CD4-positive, alpha-beta T cell treated with Interleukin-12 subunit alpha and Interleukin-12 subunit beta, for 1 hour (primary cell): ENCODE measurements at places on chromosomes 1 and 21.

- no peak for DNase-seq
These were observed 541.3 kb downstream of the OMA1 start for GRCh38 chr1:58005212-58005611.

DNA sequence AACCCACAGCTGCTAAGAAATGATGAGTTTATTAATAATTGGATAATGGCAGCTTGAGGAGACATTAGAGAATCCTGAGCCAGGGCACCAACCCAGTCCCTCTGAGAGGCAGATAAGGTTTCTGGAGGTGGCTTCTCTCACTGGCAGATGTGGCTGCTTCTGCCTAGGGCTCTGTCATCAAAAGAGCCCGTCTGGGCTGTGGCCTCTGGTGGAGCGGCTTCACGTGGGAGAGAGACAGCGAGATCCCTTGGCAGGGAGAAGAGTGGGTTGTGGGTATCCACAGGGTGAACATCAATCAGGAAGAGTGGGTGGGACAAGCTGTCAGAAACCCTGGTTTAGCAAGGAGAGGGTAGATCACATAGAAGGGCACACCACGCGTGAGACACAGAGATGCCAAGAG lies 30.0 kb downstream of the VWA5B1 start:
- no peak for DNase-seq

GRCh38 chr1:65175171-65176055 lies 27.4 kb downstream of the AK4 start:
- no peak for DNase-seq

DNA sequence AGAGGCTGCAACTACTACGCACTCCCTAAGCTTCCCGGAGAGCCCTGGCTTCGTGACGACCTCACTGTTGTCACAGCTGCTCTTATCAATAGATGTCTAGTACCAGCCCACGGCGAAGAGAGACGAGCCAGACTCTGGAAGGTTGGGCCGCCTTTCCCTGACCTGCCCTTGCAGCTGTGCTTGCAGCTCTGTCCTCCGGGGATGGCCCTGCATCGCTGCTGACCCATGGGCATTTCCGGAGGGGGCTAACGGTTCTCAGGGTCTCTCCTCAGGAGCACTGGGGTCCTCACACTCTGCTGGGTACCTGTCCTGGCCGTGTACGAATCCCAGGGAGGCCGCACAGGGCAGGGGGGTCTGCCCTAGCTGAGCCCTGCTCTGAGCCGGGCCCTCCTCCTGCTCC lies 93.8 kb upstream of the COL6A1 start:
- no peak for DNase-seq

DNA sequence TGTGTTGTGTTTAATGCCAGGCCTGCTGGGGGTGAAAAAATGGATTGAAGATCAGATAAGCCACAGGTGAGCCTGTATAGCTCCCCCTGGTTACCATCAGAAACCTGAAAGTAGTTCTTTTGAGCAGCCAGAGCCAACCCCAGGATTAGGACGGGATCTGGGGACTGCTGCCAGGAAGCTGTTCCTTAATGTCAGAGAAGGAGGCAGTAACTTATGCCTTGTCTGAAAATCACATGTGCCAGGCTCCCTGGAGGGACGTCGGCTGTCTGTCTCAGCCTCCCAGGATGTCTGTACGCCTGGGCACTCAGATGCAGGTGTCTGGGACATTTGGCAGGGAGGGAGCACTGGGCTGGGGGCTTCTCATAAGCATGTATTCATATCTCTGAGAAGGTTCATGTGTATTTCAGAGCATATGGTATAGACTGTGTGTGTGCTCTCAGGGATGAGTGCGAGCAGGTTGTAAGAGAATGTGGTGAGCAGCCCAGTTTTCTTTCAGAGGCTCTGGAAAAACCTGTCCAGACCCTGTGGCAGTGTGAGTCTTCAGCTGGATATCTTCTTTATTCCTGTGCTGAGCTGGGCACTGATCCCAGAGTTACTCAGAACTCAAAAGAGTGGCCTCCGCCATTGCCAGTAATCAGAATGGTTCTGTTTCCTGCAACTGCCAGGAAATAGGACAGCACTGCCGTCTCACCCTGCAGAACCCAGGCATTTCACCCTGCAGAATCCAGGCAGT lies 2.8 kb downstream of the FAM43B start:
- no peak for DNase-seq

GRCh38 chr1:11188381-11188780 lies 774 bp upstream of the ANGPTL7 start:
- DNase-seq: no peak

DNA sequence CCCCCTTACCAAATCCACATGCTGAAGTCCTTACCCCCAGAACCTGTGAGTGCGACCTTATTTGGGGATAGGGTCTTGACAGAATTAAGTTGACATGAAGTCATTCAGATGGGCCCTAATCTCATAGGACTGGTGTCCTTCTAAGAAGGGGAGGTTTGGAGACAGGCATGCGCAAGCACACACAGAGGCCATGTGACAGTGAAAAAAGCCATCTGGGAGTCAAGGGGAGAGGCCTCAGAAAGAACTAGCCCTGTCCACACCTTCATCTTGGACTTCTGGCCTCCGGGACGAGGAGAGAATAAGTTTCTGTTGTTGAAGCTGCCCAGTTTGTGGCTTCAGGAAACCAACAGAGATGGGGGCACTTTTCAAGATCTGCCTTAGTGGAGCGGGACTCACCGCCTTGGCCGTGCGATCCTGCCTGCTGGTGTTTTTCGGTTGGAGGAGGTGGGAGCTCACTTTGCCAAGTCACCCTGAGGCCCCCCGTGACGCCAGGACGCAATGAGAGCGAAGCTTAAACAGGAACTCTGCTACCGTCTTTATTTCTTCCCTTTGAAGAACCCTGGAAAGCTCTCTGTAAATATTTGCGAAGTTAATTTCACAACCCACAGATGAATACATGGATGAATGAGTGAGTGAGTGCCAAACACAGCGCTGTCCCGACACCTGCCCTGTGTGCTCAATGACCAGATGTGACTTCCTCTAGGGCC lies 42.5 kb upstream of the C1orf174 start:
- no peak for DNase-seq

- DNase-seq: no peak
These were observed 32.4 kb upstream of the ENO1 start for GRCh38 chr1:8910914-8911313.
